ENCODE measurements at places on chromosomes 2 and 18. TPM values are rescaled to one million over a fixed set of nuclear protein-coding genes. Genes with fewer than 3 reads are reported as not detected.

Gene DCC
- total RNA-seq: 1.4 TPM

DNA sequence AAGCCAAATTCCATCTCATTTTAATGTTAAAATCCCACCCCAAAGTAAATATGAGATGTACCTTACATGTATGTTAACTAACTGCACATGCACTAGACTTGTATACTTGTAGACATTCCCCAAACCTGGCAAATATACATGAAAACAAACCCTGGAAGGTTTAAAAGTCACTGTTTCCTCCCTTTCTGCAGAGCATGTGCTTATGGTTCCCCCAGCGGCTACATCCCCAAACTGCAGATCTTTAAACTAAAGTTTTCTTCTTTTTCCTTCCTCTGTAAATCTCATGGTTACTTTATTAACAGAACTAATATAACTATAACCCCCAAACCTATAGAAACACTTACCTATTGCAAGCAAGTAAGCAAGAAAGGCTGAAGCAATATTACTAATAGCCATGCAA, 731.5 kb downstream of the LRP1B start:
- DNase-seq: no peak

Gene OSBPL6
- total RNA-seq: 7.2 TPM

- no peak for DNase-seq
These were observed 56.4 kb upstream of the CCDC141 start for GRCh38 chr2:179106342-179106675.

Gene CTAGE1
- total RNA-seq: not detected

DNA sequence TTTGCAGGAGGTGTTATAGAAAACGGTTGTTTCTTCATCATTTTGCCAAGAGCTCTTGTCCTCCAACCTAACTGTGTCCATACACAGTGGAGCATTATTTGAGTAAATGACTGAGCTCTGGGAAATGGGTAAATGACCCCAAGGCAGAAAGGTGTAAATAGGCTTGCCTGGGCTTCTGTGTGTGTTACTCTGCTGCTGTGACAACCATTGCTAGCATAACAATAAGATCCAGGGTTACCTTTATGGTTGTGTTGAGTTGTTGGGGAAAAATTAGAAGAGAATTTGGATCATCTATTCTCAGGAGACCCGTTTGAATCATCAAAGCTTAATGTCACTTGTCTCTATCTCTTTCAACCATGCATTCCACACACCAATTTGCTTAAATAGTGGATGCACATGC, 672.7 kb downstream of the DPP10 start:
- DNase-seq: no peak

- DNase-seq: no peak
These were observed 344.3 kb upstream of the KYNU start for GRCh38 chr2:142533177-142533576.

Gene LIPG
- 11.8 TPM for total RNA-seq

Gene TANK
- 19.7 TPM for total RNA-seq

GRCh38 chr2:34567128-34567527, 968.0 kb upstream of the FAM98A start:
- DNase-seq: no peak
